ENCODE measurements at places on chromosomes 7 and 10.

GRCh38 chr7:52475001-52475582 is 560.3 kb upstream of the POM121L12 start:
- no peak for DNase-seq

- no peak for DNase-seq
Observed at GRCh38 chr10:72796538-72796937, 97.0 kb upstream of the OIT3 start.

DNA sequence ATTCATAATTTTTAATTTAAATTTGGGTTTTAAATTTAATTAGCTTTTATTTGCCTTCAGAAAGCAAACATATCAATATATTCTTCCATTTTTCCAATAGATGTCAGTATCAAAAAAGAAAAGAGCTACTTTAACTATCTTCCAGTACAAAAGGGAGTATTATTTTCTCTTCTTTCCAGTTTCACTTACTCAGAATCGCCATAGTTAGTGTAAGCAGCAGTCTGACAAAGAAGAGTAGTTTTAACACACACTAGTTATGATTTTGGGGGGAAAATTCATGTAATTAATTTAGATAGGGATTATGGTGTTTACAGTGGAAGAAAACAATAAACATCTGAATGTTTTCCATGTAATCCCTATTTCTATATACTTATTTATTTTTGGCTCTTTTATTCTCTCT is 272.6 kb upstream of the DGKB start:
- no peak for DNase-seq

GRCh38 chr10:50228672-50229071 is 22.6 kb downstream of the ASAH2 start:
- DNase-seq = no peak

GRCh38 chr7:123573341-123573740 is 15.7 kb upstream of the NDUFA5 start:
- DNase-seq = no peak

- DNase-seq = no peak
Observed at GRCh38 chr10:49679480-49679893, at the start of gene C10orf53. Gene C10orf53, plus strand, starts transcription at chr10:49679651. Its CDS starts 47 bp downstream, at chr10:49679698.

GRCh38 chr10:122710576-122710975 is 10.9 kb upstream of the C10orf120 start:
- DNase-seq = no peak

All from CD4-positive, alpha-beta T cell treated with Interleukin-1 beta for 1 hour (primary cell).